ENCODE measurements at places on chromosomes 16 and 17. TPM values are rescaled to one million over a fixed set of nuclear protein-coding genes. Genes with fewer than 3 reads are reported as not detected.

GRCh38 chr16:23257682-23258081 is 44.4 kb upstream of the SCNN1B start:
- no peaks in the 10 kb centered on the region for H3K36me3 ChIP-seq
- no peak overlapping the region for H3K27ac ChIP-seq
- no peak for DNase-seq
- H3K4me3 ChIP-seq: no peak overlapping the region

DNA sequence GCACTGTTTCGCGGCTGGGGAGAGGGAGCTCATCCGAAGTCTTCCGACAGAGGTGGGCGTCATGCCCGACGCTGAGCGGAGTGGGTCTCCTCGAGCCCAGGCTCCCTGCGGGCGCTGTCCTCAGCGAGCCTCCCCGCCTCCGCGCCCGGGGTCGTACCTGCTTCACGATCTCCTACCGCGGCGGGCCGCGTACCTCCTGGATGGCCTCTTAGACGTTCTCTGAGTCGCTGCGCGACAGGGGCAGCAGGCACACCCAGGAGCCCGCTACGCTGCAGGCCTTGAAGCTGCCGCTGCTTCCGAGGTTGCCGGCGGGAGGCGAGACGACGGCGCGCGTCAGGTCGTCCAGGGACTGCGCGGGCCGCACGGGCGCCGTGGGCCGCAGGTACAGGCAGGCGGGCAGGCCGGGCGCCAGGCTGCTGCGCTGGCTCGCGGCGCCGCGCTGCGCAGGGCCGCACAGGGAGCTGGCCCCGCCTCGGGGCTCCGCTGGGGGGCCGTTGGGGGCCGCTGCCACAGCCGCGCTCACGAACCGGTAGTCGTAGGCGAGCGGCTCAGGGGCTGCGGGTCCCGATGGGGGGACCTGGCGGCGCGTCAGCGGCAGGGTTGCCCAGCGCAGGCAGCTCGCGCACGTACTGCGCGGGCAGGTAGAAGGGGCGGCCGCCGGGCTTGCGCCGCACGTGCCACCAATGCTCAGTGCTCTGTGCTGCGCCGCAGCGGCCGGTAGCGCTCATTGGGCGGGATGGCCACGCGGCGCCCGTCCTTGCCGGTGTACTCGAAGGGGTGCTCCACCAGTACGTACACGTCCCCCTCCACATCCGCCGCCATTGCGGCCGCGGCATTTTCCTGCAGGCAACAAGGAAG is 116.4 kb upstream of the SMURF2 start:
- no peak for DNase-seq
- H3K36me3 ChIP-seq: no peaks in the 10 kb centered on the region
- no peaks in the 10 kb centered on the region for H3K27me3 ChIP-seq
- H3K4me1 ChIP-seq: no peaks in the 10 kb centered on the region

KRT28 gene
- not detected for total RNA-seq

CCL13 gene
- total RNA-seq: 5.4 TPM

- no peak overlapping the region for H3K27ac ChIP-seq
- H3K4me1 ChIP-seq: no peaks in the 10 kb centered on the region
- no peaks in the 10 kb centered on the region for H3K36me3 ChIP-seq
- no peak overlapping the region for H3K4me3 ChIP-seq
- H3K27me3 ChIP-seq: no peaks in the 10 kb centered on the region
Observed at GRCh38 chr17:8865385-8865784, 2.1 kb downstream of the PIK3R6 start.

DNA sequence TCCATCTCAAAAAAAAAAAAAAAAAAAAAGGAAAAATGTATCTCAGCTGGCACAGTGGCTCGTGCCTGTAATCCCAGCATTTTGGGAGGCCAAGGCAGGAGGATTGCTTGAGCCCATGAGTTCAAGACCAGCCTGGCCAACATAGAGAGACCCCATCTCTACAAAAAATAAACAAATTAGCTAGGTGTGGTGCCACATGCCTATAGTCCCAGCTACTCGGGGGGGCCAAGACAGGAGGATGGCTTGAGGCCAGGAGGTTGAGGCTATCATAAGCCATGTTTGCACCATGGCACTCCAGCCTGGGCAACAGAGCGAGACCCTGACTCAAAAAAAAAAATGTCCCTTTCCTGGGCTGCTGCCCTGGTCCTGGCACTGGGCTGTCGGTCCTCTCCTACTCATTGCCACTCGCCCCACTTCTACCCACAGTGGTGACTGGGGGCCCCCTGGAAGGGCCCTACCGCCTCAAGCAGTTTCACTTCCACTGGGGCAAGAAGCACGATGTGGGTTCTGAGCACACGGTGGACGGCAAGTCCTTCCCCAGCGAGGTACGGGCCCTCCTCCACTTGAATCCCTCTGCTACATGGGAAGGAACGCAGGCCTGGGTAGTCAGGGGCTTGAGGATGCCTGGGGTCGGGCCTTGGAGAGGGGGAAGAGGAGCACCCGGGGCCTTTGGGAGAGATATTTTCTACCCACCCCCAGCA is 6.1 kb downstream of the CA7 start:
- no peaks in the 10 kb centered on the region for H3K4me1 ChIP-seq
- H3K4me3 ChIP-seq: no peak overlapping the region
- no peak for DNase-seq
- no peaks in the 10 kb centered on the region for H3K36me3 ChIP-seq
- no peak overlapping the region for H3K27ac ChIP-seq

DNA sequence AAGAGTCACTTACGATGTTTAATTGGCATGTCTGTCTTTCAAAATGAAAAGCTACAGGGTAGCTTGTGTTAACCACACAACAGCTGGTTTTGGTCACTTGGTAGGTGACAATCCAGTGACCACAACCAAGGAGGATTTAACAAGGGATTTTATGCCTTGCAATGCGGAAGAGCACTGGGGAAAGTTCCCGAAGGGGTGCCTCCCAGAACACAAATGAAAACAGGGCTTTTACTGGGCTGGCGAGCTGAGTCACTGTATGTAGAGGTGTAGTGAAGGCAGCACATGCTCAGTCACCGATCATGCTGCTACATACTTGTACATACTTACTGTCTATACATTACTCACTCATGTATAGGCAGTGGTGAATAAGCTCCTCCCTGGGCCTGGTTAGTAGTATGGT is 483.5 kb downstream of the CDH13 start:
- no peak overlapping the region for H3K4me3 ChIP-seq
- no peaks in the 10 kb centered on the region for H3K4me1 ChIP-seq
- no peaks in the 10 kb centered on the region for H3K27me3 ChIP-seq
- H3K36me3 ChIP-seq: no peaks in the 10 kb centered on the region

DNA sequence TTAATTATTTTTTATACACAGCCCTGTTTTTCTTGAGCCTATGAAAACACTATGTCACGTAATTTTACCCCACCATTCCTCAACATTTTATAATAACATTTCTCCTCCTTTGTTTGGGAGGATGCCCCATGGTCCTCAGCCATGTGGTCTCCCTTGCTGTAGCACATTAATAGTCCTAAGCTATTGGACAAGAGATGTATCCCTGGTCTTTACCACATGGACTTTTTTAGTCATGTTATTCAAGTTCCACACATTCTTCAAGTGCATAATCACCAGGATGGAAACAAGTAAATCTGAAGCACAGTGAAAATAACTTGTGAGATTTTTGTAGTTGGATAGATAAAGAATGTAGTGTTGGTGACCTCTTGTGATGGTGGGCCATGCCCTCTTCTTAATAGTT is 2.0 kb upstream of the KRTAP2-3 start:
- H3K27ac ChIP-seq: no peak overlapping the region
- DNase-seq: no peak
- H3K36me3 ChIP-seq: no peaks in the 10 kb centered on the region
- H3K27me3 ChIP-seq: no peaks in the 10 kb centered on the region
- H3K4me1 ChIP-seq: no peaks in the 10 kb centered on the region

- no peaks in the 10 kb centered on the region for H3K4me1 ChIP-seq
- no peaks in the 10 kb centered on the region for H3K27me3 ChIP-seq
- peak overlapping the region; percentile 8 for H3K27ac ChIP-seq
Observed at GRCh38 chr17:3828151-3828851, 17.7 kb downstream of the NCBP3 start.

- no peaks in the 10 kb centered on the region for H3K27me3 ChIP-seq
- H3K4me1 ChIP-seq: no peaks in the 10 kb centered on the region
- DNase-seq: no peak
- H3K36me3 ChIP-seq: no peaks in the 10 kb centered on the region
Observed at GRCh38 chr16:84577034-84577803, 40.7 kb downstream of the COTL1 start.

GRCh38 chr16:27235055-27235937 is 32.0 kb downstream of the KDM8 start:
- no peak overlapping the region for H3K27ac ChIP-seq
- no peak overlapping the region for H3K4me3 ChIP-seq
- H3K36me3 ChIP-seq: no peaks in the 10 kb centered on the region
- no peaks in the 10 kb centered on the region for H3K4me1 ChIP-seq
- peak; percentile 92 for DNase-seq

GRCh38 chr16:66728804-66729203 is 22.6 kb downstream of the DYNC1LI2 start:
- H3K36me3 ChIP-seq: peaks cover 11% of the 10 kb centered on the region
- DNase-seq: no peak
- no peaks in the 10 kb centered on the region for H3K27me3 ChIP-seq
- no peaks in the 10 kb centered on the region for H3K4me1 ChIP-seq

- H3K36me3 ChIP-seq: no peaks in the 10 kb centered on the region
- H3K27ac ChIP-seq: no peak overlapping the region
- peak; percentile 18 for DNase-seq
- H3K4me3 ChIP-seq: no peak overlapping the region
- H3K4me1 ChIP-seq: no peaks in the 10 kb centered on the region
Observed at GRCh38 chr16:89048090-89048725, 45.4 kb upstream of the ACSF3 start.

DNA sequence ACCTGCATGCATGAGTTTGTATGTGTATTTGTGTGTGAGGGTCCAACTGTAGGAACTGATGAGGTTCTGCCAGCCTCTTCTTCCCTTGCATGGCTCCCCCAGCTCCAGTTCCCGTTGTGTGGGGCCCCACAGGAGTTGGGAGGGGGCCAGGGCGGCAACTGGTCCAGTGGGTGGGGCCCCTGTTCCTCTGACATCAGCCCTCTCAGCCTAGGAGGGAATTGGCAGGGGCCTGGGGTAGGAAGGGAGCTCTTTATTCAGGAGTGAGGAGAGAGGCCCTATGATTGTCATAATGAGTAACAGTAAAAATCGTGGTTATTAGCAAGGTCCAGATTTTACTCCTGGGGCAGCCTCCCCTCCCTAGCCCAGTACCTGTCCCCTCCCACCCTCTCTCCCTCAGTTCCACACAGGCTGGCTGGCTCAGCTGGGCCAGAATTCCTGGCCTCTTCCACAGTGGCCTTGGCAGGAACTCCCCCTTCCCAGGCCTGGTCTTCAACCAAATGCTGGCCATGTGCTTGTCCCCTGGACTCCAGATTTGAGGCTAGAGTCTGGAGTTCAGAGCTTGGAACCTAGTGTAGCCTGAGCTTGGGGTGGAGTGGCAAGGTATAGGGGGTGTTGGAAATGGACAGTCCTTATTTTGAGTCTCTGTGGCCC is 18.9 kb downstream of the RARA start:
- no peak overlapping the region for H3K27ac ChIP-seq
- H3K4me1 ChIP-seq: peaks cover 12% of the 10 kb centered on the region
- no peaks in the 10 kb centered on the region for H3K27me3 ChIP-seq

ZG16 gene
- total RNA-seq: 0.12 TPM

GRCh38 chr16:61246592-61246991 is 789.6 kb downstream of the CDH8 start:
- H3K4me1 ChIP-seq: no peaks in the 10 kb centered on the region
- no peaks in the 10 kb centered on the region for H3K27me3 ChIP-seq
- no peak overlapping the region for H3K4me3 ChIP-seq
- DNase-seq: no peak
- no peak overlapping the region for H3K27ac ChIP-seq
- no peaks in the 10 kb centered on the region for H3K36me3 ChIP-seq

PIMREG gene
- not detected for total RNA-seq

DNA sequence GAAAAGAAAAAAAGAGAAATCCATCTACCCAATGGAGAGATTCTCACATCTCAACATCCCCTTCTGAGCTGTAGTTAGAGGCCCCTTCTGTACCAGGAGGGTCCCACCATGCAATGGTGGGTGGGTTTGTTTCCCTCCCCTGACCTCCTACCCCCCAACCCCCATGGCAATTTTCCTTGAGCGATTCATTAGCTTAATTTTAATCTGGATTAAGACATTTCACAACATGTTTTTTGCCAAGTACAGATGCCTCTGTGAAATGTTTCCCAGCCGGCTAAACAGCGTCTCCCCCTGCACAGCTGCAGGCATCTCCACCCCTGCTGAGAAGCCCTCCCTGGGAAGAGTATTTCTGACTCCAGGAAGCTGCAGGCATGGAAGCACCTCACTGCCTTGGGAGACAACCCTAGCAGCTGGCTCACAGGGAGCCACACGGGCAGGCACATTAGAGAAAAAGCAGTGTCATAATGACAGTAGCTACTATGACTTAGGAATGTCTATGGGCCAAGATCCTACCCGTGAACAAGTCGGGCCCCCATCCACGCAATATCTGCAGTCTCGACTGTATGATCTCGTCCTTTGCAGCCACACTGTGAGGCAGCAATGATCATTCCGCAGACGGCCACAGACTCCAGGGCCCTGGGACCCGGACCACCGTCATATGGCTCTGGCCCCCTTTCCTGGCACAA is 117.3 kb downstream of the ADCY9 start:
- DNase-seq: peak; percentile 18
- no peak overlapping the region for H3K4me3 ChIP-seq
- H3K36me3 ChIP-seq: no peaks in the 10 kb centered on the region
- H3K27me3 ChIP-seq: no peaks in the 10 kb centered on the region

IL17C gene
- not detected for total RNA-seq

DNA sequence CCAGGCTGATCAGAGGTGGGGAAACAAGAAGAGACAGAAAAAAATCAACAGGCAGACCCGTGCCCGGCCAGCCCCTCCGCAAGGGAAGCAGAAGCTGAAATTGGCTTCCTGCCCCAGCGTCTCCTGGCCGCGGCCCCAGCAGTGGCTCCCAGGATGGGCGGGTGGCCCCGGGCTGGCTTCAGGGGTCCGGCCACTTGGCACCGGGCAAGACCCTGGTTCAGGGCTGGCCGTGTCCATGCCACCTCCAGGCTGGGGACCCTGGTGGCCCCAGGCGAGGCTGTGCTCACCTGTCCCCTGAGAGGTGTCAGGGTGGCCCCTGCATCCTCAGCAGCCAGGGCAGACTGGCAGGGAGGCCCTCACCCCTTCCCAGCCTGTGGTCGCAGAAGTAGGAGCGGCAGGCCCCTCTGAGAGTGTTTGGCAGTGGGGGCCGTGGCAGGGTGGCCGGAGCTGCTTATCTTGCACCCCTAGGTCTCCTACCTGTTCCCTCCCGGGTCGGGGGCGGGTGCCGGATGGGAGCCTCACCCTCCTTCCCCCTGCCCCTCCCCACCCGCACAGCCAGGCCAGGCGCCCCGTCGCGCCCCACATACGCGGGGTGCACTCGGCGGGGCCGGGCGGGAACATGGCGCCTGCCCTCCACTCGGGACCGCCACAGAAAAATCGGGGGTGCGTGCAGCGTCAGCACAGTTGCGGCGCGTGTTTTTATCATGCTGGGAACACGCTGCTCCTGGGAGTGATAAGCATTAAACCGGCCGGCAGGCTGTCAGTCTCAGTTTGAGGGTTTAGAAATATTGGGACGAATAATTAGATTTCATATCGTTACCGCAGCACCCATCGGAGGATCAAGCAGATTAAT is 46.7 kb upstream of the ZC3H18 start:
- no peaks in the 10 kb centered on the region for H3K27me3 ChIP-seq
- DNase-seq: no peak
- H3K4me1 ChIP-seq: no peaks in the 10 kb centered on the region

TPSB2 gene
- total RNA-seq: 17.0 TPM

ZP2 gene
- not detected for total RNA-seq

RECQL5 gene
- 11.4 TPM for total RNA-seq

Measured in aorta (tissue), 5 donors.